A549 (cell line): ENCODE measurements at places on chromosomes 5 and 9. TPM values are rescaled to one million over a fixed set of nuclear protein-coding genes. Genes with fewer than 3 reads are reported as not detected.
A peak's percentile ranks its signal among the peaks of the same experiment; 100 is the strongest.

DNA sequence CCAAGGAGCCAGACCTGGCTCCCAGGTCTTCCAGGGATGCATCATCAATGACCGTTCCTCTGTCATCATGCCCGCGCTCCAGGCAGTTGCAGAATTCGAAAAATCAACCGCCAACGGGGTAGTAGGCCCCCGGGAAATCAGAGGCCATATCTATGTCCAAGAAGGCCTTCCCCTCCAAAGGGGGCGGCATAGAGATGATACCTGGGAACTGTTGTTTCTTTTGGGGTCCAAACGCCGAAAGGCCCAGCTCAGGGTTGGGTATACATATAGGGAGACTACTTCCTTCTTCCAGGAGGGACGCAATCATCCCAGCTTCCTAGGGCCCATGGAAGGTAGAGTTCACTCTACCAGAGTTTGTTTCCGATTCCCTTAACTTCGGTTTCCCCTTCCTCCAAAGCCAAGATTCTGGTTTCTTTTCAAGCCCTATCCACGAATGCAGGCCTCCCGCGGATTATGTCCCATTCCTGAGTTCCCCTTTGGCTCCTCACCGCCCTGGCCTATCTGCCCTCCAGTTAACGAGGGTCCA is 754 bp downstream of the DCAF12 start:
- DNase-seq = peak; percentile 53

CCDC183 gene
- polyA plus RNA-seq = 0.58 to 1.1 TPM (median 0.90 TPM) in 3 replicates

DNA sequence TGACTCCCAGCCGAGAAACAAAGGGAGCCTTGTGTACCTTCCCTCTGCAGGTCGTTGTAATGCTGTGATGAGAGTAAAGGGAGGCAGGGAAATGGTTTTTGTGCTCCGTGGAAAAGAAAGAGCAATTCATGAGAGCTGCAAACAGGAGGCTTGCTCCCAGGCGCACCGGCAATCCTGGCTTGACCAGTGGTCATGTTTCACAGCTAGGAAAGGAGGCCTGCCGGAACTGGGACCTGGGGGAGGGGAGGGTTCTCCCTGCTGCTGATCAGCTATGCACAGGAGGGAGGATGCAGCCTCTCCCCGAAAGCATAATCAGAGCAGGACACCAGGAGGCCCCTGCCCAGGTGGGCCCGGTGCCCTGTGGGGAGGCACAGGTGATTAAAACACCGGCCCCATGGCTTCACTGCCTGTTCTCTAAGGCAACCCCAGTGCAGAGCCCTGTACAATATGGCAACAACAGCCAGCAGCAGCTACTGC is 131.3 kb downstream of the ZDHHC21 start:
- DNase-seq = no peak

DNA sequence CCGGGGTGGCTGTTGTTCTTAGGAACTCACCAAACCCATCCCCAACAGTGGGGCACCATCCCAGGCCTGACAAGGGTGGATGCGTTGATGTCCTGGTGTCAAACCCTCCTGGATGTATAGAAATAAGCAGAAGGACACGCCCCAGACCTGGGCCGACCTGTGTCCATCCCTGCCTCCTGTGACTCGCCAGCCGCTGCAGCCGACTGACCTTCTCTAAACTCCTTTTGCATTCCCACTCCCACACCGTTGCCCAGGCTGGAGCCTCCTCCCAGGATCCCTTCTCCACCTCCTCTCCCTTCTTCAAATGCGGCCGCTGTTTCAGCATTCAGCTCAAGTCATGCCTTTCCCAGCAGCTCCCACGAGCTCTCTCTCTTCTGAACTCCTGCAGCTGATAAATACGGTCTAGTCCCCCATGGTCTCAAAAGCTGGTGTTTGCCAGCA is 213.2 kb upstream of the IER5L start:
- no peak for DNase-seq

GRCh38 chr9:14213504-14213903 is 100.4 kb downstream of the NFIB start:
- DNase-seq = peak; percentile 42
